ENCODE measurements at places on chromosomes 6 and 20.

DNA sequence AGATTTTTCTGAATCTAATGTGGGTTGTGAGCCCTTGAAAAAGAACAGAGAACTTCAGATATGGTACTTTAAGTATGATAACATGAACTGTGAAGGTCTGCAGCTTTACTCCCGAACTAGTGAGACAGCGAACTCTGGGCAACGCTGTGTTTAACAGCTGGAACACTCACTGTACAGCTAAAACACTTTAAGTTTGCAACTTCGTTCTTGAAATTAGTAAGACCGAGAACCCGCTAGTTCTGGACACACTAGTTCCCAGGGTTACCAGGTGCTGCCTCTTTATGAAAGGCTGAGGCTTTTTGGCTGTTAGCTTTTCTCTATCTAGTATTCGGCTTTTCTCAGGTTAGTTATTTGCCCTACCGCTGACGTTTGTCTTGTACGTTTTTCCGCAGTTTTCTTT lies 52.9 kb downstream of the RIOK1 start:
- no peak for DNase-seq

DNA sequence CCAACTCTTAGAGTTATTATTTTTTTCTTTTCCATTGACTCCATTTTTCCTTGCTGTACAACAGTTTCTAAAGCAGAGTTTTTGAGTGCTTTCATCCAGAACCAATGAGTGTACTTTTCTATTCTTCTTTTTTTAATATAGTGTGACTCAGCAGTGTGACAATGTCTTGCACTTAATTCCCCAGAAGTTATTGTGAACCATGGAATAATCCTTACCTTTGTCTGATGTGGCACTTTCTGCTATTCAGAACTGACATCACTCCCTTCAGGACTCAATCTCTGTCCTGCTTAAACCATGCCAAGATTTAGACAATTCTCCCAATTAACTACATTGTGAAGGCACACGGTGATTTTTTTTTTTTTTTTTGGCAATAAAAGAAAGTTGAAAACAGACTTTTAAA lies 41.5 kb downstream of the GRIK2 start:
- DNase-seq, result no peak

GRCh38 chr20:61757-62156 lies 25.7 kb upstream of the DEFB125 start:
- no peak for DNase-seq

GRCh38 chr6:118502169-118502568 lies 45.9 kb upstream of the PLN start:
- no peak for DNase-seq

DNA sequence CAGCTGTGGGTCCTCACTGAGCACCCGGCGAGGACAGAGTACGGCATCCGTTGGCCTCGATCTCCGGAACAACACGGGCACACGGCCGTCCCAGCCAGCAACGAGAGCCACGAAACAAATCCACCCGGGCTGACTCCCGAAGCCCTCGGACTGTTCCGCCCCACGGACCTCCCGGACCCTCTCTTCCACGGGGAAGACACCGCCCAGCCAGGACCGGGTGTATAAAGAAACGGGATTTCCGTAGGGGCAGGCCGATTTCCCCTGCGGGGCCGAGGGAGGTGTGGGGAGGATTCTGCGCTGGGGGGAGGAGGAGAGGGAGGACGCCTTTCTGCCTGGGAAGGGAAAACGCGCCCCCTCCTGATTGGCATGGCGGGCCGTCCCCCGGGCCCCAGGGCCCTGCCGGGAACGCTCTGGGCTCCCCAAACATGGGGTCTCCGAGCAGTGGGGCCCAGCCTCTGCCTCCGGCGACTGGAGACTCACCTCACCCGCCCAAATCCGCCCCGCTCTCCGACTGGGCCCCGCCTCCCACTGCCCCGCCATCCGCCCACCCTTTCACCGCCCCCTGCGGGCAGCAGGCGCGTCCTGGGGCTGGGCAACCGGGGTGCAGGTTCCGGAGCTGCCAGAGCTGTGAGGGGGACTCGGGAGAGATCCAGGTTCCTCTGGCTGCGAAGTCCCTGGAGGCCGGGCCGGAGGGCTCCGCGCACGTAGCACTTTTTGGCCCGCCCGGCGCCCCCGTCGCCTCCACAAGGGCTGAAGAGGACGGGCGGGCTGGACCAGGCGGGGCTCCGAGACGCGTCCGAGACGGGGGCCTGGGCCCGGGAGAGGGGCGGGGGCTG lies 679 bp upstream of the PPDPF start:
- peak; percentile 76 for DNase-seq

DNA sequence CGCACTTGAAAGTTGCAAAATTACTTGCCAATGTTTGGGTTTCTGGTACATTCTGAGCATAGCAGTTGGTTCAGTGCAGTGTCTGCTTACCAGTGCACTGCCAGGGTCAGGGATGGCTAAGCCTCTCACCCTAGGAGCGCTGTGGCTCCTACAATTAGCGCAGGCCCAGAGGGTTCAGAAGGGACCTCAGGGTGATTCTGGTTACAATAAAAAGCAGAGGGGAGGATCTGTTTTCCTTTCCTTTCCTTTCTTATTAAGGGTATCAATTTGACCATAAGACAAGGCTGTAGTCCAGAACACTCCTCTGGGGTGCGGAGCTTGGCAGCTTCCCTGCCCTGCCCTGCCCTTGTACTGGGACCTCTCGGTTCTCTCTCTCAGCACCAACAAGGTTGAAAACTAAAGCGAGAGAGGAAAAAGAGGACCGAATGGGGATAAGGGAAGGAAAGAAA lies 2.6 kb downstream of the MAFB start:
- no peak for DNase-seq

GRCh38 chr20:37990571-37991151 lies 42.6 kb downstream of the TTI1 start:
- peak; percentile 87 for DNase-seq

DNA sequence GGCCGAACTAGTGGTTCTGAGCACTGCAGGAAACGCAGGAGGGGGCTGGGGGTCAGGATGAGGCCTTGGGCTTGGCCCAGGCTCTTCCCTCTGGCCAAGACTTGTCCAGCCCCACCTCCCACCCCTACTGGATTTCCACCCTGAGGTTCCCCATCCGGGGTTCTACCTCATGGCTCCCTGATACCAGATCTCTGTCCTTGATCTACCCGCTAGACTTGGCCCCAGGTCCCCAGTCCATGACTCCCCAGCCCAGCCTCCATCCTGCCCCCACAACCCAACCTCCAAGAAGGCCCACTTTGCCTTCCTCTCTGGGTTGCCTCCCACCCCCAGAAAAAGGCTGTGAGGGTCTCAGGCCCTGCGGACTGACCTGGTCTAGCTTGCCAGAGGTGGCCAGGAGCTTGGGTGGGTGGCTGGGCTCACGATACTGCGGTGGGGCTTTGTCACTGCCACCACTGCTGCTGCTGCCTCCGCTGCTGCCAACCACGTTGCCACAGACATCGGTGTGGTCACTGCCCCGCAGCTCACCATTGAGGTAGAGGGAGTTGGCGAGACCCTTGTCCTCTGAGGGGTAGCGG lies 6.8 kb upstream of the FASTKD5 start:
- DNase-seq, result no peak

- no peak for DNase-seq
Measured at GRCh38 chr6:52564856-52565255, 12.0 kb downstream of the TRAM2 start.

DNA sequence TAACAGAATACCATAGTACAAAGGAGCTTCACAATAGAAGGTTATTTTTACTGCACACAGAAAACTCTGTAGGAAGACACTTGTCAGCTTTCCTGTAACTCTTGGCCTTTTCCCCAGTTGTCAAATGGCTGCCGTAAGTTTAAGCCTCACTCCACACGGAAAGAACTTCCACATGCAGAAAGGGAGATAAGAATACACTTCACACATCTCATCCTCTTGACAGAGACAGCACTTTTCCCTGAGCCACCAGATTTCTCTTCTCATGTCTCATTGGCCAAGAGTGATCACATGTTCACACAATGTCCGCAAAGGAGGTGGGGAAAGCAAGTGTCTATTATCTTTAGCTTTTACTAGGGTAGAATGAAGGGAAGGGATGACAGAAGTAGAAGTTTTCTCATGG lies 540.7 kb downstream of the HAO1 start:
- DNase-seq, result no peak

DNA sequence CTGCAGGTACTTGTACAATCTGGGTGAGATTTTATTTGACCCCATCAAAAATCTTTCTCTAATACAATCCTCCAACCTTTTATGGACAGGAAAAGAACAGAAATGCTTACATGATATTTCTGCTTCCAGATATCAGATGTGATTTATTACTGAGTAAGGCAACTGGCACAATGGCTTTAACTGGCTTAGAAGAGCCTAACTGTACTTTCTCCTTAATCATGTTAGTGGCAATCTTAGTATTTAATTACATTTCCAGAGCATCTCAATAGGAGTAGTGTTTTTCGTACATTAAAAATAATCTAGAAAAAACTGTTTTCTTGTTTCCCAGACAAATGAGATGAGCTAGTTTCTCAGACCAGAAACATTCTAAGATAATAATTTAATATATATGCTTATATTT lies 251.6 kb downstream of the KCNQ5 start:
- DNase-seq, result no peak

- DNase-seq, result no peak
Measured at GRCh38 chr6:131015630-131016263, 47.3 kb downstream of the EPB41L2 start.

DNA sequence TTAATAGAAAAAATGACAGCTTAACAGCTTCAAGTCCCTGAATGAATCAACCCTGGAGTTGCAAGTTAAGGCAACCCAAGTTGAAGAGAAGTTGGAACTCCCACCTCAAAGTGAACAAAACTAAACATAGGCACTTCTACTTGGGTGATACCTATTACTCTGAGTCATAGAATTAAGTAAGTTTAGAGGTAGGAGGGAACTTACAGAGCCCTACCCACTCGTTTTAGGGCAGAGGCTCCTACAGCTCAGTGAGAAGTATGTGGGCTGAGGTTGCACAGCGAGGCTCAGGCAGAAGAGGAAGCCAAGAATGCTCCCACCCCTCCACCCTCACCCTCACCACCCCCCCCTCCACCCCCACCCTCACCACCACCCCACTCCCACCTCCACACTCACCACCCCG lies 42.2 kb downstream of the NFATC2 start:
- DNase-seq, result peak; percentile 66

GRCh38 chr20:54199721-54200176 lies 8.1 kb upstream of the PFDN4 start:
- peak; percentile 71 for DNase-seq

GRCh38 chr6:158174514-158174913 lies 6.4 kb downstream of the GTF2H5 start:
- DNase-seq, result no peak

DNA sequence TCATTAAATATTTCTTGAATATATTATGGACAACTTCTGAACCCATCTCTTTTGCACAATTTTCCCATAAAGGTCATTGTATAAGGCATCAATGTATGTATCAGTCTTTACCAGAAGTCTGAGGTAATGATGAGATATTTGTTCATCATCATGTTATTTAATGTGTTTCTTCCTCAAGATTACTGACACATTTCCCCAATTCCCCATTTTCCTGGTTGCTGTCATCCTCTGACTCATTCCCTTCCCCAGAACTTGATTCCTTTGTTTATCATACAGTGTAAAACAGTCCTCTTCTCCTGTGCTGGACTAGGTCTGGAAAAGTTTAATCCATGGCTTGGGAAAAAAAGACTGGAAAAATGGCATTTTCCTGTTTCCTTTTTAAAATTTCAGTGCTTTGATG lies 107.9 kb upstream of the FLRT3 start:
- no peak for DNase-seq

- DNase-seq, result no peak
Measured at GRCh38 chr20:15847196-15847784, 726.0 kb downstream of the KIF16B start.

DNA sequence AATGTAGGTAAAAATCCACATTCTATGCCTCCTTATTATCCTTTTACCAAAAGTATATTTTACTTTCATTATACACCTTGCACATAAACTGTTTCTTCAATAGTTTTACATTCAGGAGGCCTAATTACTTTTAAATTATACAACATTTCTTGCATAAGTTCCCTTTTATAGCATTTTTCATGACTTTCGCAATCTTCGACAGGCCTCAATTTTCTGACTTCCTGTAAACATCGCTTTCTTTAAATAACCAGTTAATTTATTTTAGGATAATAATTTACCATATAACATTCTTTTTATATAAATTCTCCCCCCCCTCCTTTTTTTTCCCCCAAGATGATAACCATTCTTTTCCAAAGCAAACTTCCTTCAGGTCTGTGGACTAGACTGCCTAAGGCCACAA lies 9.2 kb downstream of the SLC35A1 start:
- DNase-seq, result no peak

DNA sequence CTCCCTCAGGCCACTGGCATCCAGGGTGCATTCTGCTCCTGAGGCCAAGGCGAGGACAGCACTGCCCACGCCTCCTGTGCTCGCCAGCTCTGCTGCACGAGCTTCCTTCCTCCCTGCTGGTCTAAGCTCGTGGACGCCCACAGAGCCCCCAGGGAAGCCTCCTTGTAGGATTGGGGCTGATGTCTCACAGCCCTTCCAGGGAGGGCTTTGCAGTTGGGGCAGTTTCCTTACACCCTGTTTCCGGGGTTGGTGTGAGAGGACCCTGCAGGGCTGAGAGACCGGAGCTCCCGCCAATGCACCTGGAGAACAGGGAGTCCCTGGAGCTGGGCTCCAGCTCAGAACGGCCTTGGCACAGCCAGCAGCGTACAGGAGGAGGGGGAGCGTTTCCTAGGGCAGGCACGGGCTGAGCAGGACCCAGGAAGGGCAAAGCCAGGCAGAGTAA lies 172.4 kb upstream of the PDE10A start:
- no peak for DNase-seq

DNA sequence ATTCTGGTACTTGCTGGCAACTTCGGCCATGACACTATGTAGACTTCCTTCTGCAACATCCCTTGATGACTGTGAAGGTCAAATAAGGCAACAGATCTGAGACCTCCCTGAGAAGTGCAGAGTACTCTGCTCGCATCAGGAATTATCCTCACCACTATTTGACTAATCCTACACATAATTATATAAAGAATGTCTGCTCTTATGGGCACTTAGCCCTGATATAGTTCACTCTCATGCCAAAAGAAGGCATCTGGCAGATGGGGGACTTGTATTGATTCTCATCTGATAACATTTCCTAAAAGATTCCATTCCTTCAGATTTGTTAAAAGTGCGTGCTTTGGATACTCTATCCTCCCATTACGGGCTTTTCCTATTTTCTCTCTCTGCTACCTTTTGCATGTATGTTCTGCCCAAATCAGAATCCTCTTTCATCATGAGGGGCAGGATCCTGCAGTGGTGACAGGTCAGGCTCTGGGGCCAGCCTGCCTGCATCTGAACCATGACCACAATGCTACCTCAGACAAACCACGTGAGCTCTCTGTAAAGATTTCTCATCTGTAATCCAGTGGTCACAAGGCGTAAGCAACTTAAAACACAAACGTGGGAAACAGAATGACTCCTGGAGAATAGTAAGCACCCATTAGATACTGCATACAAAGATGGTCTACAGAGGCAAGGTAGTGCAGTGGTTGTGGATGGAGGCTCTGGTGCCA lies 134.0 kb downstream of the GJA10 start:
- DNase-seq, result peak; percentile 34

All from activated CD4-positive, alpha-beta memory T cell treated with anti-CD3 and anti-CD28 coated beads, Interleukin-2, amount 10 ng/mL, durations not matched to agents 7 days and 5 days (primary cell).